ENCODE measurements at places on chromosomes 12 and 14.
A peak's percentile ranks its signal among the peaks of the same experiment; 100 is the strongest.

- no peak for DNase-seq
Measured at GRCh38 chr14:94946244-94946643, 176.3 kb upstream of the GSC start.

- no peak for DNase-seq
Measured at GRCh38 chr14:92503756-92504491, 9.7 kb upstream of the RIN3 start.

- no peak for DNase-seq
Measured at GRCh38 chr12:109888179-109889020, 8.1 kb upstream of the GLTP start.

- no peak for DNase-seq
Measured at GRCh38 chr12:85831327-85831990, 4.8 kb downstream of the RASSF9 start.

DNA sequence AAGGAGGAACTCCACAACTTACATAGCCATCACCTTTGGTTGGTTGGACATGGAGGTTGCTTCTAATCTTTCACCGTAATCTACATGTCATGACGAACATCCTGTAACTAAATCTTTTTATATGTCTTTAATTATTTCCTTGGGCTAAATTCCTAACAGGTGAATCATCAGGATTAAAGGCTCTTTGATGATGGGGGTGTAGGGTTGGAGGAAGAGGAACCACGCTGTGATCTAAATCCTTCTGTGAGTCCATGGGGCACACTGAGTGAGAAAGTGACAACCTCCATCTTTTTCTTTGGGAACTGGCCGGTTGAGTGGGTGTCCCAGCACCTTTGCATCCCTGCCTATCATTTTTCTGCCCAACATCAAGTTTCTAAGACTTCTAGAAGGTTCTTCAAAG lies 31.1 kb upstream of the MAP1LC3B2 start:
- no peak for DNase-seq

DNA sequence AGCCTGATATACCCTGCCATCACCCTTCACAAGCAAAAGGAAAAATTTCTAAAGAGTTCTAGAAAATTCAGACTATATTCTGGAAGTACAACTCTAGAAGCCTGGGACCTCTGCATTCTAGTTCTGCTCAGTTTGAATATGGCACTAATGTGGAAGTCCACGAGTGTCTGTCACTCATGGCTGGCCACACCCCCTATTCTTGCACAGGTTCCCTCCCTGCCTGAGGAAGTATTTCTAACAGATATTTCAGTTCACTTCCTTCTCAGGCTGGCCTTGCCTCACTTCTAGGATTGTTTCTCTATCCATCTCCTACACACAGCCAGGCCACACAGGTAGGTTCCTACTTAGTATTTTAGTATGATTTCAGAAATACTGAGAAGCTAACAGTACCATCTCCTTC lies 67.4 kb downstream of the PHLDA1 start:
- no peak for DNase-seq

DNA sequence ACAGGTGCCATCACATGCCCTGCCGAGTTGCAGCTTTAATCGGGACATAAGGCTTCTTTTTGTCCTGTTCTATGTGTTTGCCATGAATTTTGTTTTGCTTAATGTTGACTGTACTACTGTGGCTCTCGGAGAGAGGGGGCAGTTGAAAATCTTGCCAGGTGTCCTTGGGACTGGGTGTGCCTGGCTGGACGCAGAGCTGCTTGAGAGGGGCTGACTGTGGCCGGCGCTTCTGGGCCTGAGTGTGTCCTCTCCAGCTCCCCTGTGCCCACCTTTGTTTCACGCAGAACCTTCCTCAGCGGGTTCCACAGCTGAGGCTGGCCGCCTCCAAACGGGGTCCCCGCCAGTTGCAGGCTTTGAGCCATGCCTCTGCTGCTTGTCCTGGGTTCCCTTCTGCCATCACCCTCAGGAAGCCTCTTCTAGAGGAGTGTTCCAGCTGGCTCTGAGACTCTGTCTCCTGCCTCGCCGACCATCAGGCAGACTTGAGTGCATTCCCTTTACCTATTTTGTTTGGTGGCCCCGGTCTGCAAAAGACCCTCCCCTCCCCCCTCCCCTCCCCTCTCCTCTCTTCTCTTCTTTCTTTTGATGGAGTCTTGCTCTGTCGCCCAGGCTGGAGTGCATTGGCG lies 49.7 kb downstream of the DDX51 start:
- peak; percentile 44 for DNase-seq

- no peak for DNase-seq
Measured at GRCh38 chr14:74552623-74553022, 59.1 kb downstream of the ISCA2 start.

DNA sequence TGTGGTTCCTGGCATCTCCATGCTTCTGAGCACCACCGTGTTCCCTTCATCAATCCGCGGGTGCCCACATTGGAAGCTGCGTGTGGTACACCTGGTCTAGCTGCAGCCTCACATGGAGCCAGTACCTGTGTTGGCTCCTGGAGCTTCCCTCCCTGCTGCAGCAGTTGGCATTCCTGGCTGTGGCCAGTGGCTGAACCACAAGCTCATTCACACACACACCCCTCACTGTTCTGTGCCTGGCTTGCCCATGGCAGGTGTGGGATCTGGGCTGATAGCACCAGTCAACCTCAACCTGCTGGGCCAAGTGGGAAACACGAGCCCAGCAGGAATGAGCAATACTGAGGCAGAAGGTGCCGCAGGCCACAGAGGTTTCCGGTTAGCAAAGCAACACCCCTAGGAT lies 256.2 kb upstream of the LRFN5 start:
- no peak for DNase-seq

GRCh38 chr14:103314496-103315277 lies 19.4 kb upstream of the EIF5 start:
- DNase-seq = no peak

GRCh38 chr12:33006106-33006505 lies 109.5 kb upstream of the PKP2 start:
- DNase-seq = no peak

DNA sequence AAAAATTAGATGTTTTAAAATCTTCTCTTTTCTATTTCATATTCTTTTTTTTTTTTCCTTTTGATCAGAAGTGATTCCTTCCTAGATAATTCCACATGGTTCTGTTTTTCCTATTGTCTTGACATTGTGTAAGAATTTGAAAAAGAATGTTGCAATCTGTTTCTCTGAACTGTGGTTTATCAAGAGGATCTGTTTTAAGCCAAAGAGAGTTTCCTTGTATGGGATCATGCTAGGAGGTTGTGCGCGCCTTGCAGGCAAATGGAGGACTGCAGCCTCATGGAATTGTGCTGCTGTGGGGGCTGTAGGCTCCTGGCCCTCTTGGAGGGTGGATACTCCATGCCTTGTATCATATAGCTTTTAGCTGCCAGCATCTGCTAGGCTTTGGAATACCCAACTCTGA lies 43.3 kb upstream of the MBIP start:
- DNase-seq = no peak
